SJSA1 (cell line): ENCODE measurements at places on chromosomes 4 and X. TPM values are rescaled to one million over a fixed set of nuclear protein-coding genes. Genes with fewer than 3 reads are reported as not detected.

- DNase-seq = no peak
Measured at GRCh38 chr4:84189144-84189543, 309.9 kb downstream of the NKX6-1 start.

- DNase-seq = no peak
Measured at GRCh38 chr4:109545401-109545800, 14.6 kb upstream of the MCUB start.

Gene SYN1
- total RNA-seq = 0.53 and 1.5 TPM in 2 replicates

Gene IL2RG
- total RNA-seq = not detected in 2 replicates
